ENCODE measurements at places on chromosomes 5 and 9.

GRCh38 chr9:131578731-131579504 lies 33.6 kb downstream of the PRRT1B start:
- no peak for DNase-seq

DNA sequence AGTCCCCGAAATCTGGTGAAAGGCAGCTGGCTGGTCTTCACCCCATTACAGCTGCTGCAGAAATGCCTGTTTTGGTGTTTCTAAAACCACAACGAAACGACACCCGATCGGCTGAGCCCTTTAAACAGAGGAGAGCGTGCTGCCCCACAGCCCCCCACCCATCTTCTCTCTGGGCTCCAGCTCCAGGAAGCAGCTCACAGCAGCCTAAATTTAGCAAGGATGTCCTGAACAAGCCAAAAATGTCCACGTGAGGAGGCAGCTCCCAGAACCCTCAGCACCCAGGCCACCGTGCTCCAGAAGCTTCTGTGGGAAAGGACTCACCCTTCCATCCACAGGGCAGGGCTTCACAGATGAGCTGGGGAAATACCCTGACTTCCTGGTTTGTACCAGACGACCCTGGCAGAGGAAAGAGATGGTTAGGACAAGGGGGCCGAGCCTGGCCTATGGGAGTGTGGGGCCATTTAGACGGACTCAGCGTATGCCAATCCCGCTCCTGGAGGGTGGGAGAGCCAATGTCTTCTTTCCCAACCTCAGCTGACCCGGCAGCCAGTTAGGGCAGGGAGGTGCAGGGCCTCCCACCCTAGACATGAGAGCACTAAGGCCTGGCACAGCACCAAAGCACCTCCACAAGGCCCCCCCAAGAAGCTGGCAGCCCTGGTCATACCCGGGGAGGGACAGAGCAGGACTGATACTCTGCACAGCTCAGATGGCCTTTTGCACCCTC lies 39.1 kb upstream of the SARDH start:
- no peak for DNase-seq

DNA sequence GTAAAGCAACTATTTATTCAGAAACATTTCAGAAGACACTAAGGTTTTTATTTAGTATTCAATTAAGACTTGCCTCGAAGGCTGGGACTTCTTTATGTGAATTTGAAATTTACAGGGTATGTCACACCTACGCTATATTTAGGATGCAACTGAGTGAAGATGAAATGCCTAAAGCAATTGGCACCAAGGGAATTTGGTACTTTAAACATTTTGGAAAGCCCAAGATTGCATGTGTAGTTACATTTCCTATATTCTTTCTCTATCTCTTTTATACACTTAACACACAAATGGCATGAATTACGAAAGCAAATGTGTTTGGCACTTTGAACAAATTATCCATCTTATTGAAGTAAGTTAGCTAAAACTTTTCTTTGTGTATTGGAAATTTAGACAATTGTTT lies 633.3 kb downstream of the PDE4D start:
- DNase-seq = no peak

GRCh38 chr5:69450116-69450515 lies 35.2 kb downstream of the MARVELD2 start:
- DNase-seq = no peak
